Breast epithelium (tissue), 4 donors: ENCODE measurements at places on chromosomes 13 and 19.

- no peaks in the 10 kb centered on the region for H3K4me1 ChIP-seq
- DNase-seq = no peak
- H3K4me3 ChIP-seq = no peak overlapping the region
- H3K36me3 ChIP-seq = no peaks in the 10 kb centered on the region
Observed at GRCh38 chr13:94298346-94298745, 181.1 kb downstream of the DCT start.

GRCh38 chr19:32876236-32876918 is 6.8 kb upstream of the SLC7A9 start:
- H3K36me3 ChIP-seq = no peaks in the 10 kb centered on the region
- H3K4me3 ChIP-seq = no peak overlapping the region
- no peaks in the 10 kb centered on the region for H3K27me3 ChIP-seq
- H3K27ac ChIP-seq = no peak overlapping the region
- H3K4me1 ChIP-seq = no peaks in the 10 kb centered on the region

GRCh38 chr13:74025369-74025768 is 108.8 kb downstream of the KLF12 start:
- H3K4me1 ChIP-seq = no peaks in the 10 kb centered on the region
- no peaks in the 10 kb centered on the region for H3K36me3 ChIP-seq
- H3K4me3 ChIP-seq = no peak overlapping the region
- no peak for DNase-seq
- H3K27ac ChIP-seq = no peak overlapping the region

DNA sequence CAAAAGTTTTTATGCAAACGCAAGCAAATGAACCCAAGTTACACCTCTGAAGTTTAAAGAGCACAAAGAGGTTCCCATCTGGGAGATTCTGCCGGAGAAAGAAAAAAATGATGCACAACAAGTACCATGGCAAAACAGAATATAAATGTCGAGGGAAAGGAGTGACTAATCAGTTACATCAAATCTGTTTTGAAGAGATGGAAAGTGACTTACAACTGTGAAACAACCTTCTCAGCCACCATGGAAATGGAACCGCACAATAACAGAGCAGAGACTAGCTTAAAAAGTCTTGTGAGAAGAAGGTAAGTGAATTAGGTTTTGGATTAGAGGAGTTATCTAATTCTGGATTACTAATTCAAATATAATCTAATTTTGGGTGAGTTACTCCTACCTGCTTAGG is 2.4 kb downstream of the HSPH1 start:
- no peaks in the 10 kb centered on the region for H3K4me1 ChIP-seq
- H3K36me3 ChIP-seq = peaks cover 12% of the 10 kb centered on the region
- no peaks in the 10 kb centered on the region for H3K27me3 ChIP-seq
- no peak for DNase-seq
- no peak overlapping the region for H3K4me3 ChIP-seq
- no peak overlapping the region for H3K27ac ChIP-seq

DNA sequence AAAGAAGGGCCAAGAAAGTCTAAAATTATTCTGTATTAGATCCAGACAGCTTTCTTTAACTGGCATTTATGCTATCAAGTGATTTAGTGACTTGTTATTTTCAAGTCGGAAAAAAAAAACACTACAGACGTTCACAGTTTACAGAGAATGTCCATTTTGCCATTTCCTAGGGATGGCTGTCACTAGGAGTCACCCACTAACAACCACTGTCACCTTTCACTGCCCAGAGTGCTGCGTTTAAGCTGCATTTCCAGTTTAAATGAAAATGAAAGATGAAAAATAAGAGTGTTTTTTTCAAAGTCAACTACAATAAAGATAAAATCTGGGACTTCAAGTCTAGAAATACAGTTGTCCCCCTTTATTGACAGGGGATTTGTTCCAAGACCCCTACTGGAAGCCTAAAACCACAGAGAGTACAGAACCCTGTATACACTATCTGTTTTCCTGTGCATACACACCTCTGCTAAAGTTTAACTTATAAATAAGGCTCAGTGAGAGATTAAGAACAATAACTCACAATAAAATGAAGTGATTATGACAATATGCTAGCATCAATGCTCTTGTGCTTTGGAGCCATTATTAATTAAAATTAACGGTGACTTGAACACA is 112.5 kb downstream of the SACS start:
- peak overlapping the region; percentile 14 for H3K4me3 ChIP-seq
- no peaks in the 10 kb centered on the region for H3K4me1 ChIP-seq
- H3K27ac ChIP-seq = no peak overlapping the region
- H3K36me3 ChIP-seq = no peaks in the 10 kb centered on the region
- DNase-seq = no peak
- no peaks in the 10 kb centered on the region for H3K27me3 ChIP-seq

- H3K4me1 ChIP-seq = no peaks in the 10 kb centered on the region
- H3K27me3 ChIP-seq = no peaks in the 10 kb centered on the region
- no peaks in the 10 kb centered on the region for H3K36me3 ChIP-seq
- DNase-seq = no peak
- no peak overlapping the region for H3K4me3 ChIP-seq
- H3K27ac ChIP-seq = no peak overlapping the region
Observed at GRCh38 chr13:79735228-79735627, 254.3 kb downstream of the NDFIP2 start.

DNA sequence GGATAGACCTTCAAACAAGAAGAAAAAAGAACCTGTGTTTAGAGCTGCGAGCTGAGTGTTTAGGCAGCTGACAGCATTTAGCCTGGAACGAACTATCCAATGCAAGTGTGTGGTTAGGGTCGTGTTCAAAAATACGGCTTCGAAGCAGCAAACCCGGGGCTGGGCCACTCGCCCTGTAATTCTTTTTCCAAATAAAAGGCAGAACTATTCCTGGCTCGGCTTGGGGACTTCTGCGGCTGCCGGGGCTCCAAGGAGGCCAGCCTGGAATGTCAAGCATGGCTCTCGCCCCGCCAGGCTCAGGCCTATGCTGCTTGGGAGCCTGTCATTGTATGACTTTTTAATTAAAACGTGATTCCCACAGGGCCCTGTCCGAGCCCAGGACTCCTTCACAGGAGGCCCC is 51.7 kb upstream of the KLF2 start:
- no peak for DNase-seq
- no peaks in the 10 kb centered on the region for H3K27me3 ChIP-seq
- no peaks in the 10 kb centered on the region for H3K4me1 ChIP-seq
